ENCODE measurements at places on chromosomes 1 and 21. TPM values are rescaled to one million over a fixed set of nuclear protein-coding genes. Genes with fewer than 3 reads are reported as not detected.

ETV3L gene
- total RNA-seq, result not detected

LMOD1 gene
- total RNA-seq, result not detected

MPZ gene
- total RNA-seq, result 3.0 TPM

INAVA gene
- not detected for total RNA-seq

C1orf53 gene
- total RNA-seq, result 1.3 TPM

GRCh38 chr1:235470741-235471439, 33.4 kb downstream of the B3GALNT2 start:
- no peaks in the 10 kb centered on the region for H3K4me1 ChIP-seq
- no peak overlapping the region for H3K4me3 ChIP-seq
- DNase-seq, result no peak
- H3K27me3 ChIP-seq, result no peaks in the 10 kb centered on the region
- H3K27ac ChIP-seq, result no peak overlapping the region
- peaks cover 6% of the 10 kb centered on the region for H3K36me3 ChIP-seq

GRCh38 chr1:41677620-41678019, 193.1 kb upstream of the EDN2 start:
- DNase-seq, result no peak
- H3K27ac ChIP-seq, result peak overlapping the region; percentile 74
- peaks cover 97% of the 10 kb centered on the region for H3K4me1 ChIP-seq
- peaks cover 8% of the 10 kb centered on the region for H3K36me3 ChIP-seq

DNA sequence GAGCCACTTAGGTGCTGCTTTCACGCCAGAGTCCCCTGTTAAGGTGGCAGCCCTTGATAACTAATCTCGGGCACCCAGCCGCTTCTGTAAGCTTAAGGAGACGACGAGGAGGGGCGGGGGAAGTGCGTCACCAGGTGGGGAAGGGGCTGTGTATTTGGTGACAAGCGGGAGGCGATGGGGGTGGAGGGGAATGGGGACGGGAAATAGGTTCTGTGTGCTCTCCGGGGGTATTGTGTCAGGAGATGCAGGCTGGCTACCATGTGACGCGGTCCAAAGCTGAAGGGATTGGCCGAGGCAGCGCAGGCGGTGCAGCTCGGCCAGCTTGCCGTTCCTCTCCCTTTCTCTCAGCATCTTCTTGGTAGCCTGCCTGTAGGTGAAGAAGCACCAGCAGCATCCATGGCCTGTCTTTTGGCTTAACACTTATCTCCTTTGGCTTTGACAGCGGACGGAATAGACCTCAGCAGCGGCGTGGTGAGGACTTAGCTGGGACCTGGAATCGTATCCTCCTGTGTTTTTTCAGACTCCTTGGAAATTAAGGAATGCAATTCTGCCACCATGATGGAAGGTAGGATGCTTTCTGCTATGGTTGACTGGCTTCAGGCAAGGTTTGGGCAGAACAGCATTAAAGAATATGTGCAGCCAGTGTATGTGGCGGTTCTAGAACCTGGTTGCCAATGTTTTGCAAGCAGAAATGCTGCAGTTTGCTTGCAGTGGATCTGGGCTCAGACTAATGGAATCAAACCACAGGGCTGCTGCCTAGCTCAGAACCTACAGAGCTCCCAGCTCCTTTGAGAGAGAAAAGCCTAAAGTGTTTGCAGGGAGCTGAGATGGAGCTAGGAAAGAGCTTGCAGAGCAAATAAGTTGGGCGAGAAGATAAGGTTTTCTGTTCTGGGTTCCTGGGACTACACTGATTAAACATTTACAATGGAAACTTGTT, at the start of gene SGIP1:
Gene SGIP1 (plus strand): TSS at position 350 of the 937 bp plus-strand sequence. CDS start 206 bp downstream, at position 556.
- no peak within 1 kb of the TSS for H3K27ac ChIP-seq
- peaks cover 52% of the 10 kb centered on the region for H3K27me3 ChIP-seq
- H3K36me3 ChIP-seq, result no peaks in the 10 kb centered on the region

GRCh38 chr1:194378517-194378916, 1192.1 kb upstream of the B3GALT2 start:
- no peak overlapping the region for H3K4me3 ChIP-seq
- H3K4me1 ChIP-seq, result no peaks in the 10 kb centered on the region
- no peak overlapping the region for H3K27ac ChIP-seq
- H3K27me3 ChIP-seq, result peaks cover 2% of the 10 kb centered on the region

DNA sequence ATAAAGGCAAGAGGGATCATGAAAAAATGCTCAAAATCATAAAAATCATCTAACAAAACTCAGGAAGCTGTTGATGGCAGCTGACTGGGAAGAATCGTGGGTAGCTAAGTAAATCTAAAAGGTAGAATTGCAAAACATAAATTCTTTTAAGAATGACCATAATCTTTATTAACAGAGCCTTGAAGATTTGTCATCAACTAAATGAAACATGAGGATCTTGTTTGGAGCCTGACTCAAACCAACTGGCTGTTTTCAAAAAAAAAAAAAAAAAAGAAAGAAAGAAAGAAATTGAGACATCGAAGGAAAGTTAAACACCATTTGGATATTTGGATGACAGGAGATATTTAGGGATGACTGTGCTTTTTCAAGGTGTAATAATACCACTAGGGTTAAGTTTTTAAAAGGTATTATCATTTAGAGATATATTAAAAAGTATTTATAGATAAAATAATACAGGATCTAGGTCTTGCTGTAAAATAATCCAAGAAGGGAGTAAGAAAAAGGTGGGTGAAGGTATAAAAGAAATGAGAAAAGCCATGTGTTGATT, 48.6 kb downstream of the CD34 start:
- H3K36me3 ChIP-seq, result peaks cover 44% of the 10 kb centered on the region
- peak overlapping the region; percentile 87 for H3K27ac ChIP-seq
- peak overlapping the region; percentile 66 for H3K4me3 ChIP-seq
- no peaks in the 10 kb centered on the region for H3K27me3 ChIP-seq

DNA sequence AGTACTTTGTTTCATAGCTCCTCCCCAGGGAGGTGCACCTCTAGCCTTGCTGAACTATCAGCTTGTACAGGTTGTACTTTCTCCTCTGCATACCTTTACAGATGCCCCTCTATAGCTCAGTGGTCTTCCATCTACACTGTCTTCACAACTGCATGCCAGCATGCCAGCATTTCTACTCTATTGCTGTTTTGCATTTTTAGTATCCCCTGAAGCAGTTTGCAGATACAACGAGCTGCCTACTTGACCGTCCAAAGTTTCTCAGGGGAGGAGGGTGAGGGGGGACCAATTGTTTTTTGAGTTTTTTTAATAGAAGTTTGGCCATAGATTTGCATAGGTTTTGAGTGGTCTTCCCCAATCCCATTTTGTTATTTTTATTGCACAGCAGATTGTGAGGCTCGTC, 27.6 kb upstream of the CTH start:
- H3K36me3 ChIP-seq, result no peaks in the 10 kb centered on the region
- no peak overlapping the region for H3K4me3 ChIP-seq
- no peak for DNase-seq
- H3K27me3 ChIP-seq, result peaks cover 11% of the 10 kb centered on the region
- no peak overlapping the region for H3K27ac ChIP-seq
- no peaks in the 10 kb centered on the region for H3K4me1 ChIP-seq

- no peaks in the 10 kb centered on the region for H3K27me3 ChIP-seq
- H3K4me3 ChIP-seq, result no peak overlapping the region
Observed at GRCh38 chr1:226304291-226304955, 4.5 kb downstream of the LIN9 start.

DNA sequence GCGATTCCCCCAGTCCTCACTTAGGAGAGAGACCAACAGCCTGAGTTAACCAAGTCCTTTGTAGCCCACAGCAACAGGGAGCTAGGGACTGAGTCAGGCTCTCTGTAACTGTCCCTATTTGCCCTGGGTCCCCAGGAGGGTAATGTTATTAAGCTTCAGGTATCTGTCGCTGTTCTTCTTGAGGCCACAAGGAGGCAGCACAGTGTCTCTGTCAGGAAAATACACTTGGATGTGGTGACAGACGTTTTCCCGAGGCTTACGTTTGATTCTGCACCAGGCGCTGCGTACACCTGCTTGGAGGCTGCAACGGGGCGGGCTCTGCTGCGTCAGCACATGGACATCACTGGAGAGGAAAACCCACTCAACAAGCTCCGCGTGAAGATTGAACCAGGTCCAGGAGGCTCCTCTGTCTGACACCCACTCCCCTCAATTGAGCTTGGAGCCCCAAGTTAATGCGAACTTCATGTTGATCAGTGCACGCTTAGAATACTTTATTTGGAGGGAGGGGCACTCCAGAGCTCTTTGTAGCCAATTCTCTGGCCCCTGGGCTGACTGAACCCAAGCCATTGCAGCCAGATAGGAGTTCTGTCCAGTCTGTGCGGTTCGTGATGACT, 10.7 kb upstream of the ELF3 start:
- DNase-seq, result no peak
- H3K4me1 ChIP-seq, result no peaks in the 10 kb centered on the region
- H3K27me3 ChIP-seq, result no peaks in the 10 kb centered on the region
- no peak overlapping the region for H3K4me3 ChIP-seq

All from activated T-helper 1 cell treated with anti-CD3 and anti-CD28 coated beads, Interleukin-12 subunit alpha, Interleukin-12 subunit beta, Interleukin-2, Interleukin-4 antibody, amounts not matched to agents 30 ng/mL and 10 ng/mL and 1 ng/mL, durations not matched to agents 14 hours and 24 hours and 36 hours (primary cell).